ENCODE measurements at places on chromosomes 7 and 10.
A peak's percentile ranks its signal among the peaks of the same experiment; 100 is the strongest.

GRCh38 chr7:50302486-50303334 is 1.8 kb upstream of the IKZF1 start:
- DNase-seq = no peak

DNA sequence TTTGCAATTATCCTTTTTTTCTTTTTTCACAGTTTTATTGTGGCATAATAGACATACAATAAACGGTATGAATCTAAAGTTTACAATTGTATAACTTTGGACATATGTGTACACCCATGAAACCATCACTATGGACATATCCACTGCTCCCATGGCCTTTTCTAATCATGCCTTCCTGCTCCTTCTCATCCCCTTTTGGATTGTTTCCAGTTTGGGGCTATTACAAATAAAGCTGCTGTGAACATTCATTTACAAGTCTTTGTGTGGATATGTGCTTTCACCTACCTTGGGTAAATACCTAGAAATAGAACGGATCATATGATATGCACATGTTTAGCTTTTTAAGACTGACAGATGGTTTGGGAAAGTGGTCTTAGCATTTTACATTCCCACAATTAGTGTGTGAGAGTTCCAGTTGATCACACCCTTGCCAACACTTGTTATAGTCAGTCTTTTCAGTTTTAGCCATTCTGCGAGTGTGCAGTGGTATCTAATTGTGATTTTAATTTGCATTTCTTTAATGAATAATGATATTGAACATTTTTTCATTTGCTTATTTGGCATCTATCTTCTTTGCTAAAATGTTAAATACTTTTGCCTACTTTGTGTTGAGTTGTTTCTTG is 120.9 kb upstream of the KAT6B start:
- no peak for DNase-seq

GRCh38 chr7:128164061-128164954 is 76.8 kb upstream of the LEP start:
- DNase-seq = no peak

DNA sequence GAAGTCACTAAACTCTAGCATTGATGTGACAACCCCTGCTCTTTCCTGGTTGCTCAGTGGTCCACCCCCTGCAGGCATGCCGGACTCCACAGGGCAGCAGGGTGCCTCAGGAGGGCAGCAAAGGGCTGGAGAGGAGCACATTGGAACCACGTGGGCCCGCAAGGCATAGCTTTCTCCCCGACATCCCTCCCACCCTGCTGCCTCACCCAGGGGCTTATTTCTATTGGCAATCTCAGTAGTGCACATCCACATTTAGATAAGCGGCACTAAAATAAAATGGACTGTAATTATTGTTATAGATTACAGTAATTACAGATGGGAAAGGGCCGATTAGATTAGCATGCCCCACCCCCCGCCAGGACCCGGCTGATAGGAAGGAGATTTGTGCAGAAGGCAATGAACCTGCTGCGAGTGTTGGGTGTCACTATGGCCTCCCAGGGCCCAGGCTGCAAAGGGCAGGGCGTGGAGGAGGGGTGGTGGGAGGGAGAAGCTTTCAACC is 580.1 kb downstream of the GRID1 start:
- no peak for DNase-seq

DNA sequence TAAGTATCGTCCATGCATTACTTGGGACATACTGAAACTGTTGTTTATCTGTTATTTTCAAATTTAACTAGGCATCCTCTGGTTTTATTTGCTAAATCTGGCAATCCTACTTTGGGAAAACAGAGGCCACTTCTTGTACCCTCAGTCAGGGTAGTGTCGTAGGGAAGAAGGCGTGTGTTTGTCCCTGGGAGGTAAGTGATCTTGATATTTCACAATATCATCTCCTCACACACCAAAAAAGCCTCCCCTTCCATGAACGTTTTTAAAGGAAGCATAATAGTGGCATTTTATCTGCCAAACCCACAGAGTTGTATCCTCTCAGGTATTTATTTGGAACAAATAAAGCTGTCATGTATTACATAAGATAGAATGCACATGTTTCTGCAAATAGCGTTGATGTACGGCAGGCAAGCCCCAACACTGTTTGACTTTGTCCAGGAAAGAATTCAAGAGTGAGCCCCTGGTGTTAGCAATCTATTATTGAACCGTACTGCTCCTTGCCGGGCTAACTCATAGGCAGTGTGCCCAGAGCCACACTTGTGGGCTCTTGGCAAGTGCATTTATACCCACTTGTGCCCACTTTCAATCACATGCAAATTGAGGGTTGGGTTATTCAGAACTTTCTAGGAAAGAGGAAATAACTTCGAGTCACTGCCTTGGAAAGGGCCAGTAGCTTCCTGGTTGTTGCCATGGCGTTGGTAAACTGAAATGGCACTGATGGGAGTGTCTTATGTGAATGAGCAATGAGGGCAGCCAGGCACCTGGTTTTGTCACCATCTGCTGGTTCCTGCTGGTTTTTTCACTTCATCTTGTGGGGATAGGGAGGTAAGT is 266.0 kb downstream of the USP6NL start:
- DNase-seq = no peak

- peak; percentile 24 for DNase-seq
These were observed 644 bp downstream of the PPP1R35 start for GRCh38 chr7:100435401-100436304.

- DNase-seq = no peak
These were observed 144.5 kb downstream of the PTPRN2 start for GRCh38 chr7:158443014-158443687.

DNA sequence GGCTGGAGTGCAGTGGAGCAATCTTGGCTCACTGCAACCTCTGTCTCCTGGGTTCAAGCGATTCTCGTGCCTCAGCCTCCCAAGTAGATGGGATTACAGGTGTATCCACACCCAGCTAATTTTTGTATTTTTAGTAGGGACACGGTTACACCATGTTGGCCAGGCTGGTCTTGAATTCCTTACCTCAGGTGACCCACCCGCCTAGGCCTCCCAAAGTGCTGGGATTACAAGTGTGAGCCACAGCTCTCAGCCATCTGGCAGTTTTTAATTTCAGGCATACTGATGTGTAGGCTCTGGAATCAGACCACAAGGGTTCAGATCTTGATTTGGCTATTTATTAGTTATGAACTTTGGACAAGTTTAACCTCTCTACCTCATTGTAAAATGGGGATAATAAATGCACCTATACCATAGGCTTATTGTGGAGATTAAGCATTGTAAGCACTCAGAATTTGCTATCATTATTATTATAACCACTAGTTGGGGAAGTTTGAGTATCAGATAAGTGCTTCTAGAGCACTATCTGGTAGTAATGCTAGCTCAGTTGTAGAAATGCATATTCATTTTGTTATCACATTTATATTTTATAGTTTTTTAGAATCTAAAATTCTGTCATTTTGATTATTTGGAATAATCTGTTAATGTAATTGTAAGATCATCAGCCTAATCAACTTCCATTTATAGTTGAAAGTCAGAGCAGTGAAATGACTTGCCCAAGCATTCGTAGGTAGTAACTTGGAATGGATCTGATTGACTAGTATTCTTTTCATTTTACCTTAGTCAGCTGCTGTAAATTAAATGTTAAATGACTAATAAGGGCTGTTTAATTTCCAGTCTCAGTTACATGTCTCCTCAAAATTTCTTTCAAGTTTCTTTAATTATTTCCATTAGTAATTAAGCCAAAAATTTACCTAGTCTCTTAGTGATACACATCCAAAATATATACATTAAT is 22.5 kb downstream of the KMT2E start:
- DNase-seq = no peak

DNA sequence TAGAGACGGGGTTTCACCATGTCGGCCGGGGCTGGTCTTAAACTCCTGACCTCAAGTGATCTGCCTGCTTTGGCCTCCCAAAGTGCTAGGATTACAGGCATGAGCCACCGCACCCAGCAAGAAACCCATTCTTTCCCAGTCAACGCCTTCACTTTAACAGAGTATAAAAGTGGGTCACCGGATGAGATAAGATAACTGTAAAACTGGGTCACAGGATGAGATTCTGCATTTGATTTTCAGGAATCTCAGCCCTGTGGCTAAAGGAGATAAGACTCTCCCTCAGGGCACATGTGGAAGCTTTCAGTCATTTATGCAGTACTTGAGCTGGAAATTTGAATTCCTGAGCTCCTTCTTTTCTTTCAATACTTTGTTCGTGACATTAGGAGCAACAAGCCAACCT is 70.8 kb downstream of the LRRC17 start:
- no peak for DNase-seq

- DNase-seq = no peak
These were observed 50.8 kb downstream of the CH25H start for GRCh38 chr10:89156161-89156835.

GRCh38 chr7:116218051-116218645 is 7.8 kb downstream of the TES start:
- no peak for DNase-seq

DNA sequence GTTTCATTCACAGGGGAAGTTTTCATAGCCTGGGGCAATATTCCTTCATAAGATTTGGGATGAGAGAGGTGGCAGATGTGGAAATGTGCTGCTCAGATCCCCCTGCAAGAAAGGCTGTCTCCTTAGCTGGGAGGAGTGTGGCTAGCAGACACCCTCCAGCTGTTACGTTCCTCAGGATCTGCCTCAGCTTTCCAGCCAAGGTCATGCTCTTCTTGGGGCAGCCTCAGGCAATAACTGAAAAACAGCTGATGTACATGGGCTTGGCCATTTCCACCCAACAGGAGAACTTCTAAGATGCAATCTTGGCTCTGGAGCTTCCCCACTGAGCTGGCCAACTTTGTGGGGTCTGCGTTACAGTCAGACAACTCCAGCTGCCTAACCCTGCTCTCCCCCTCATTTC is 51.3 kb upstream of the SEPTIN7 start:
- no peak for DNase-seq

GRCh38 chr10:26422977-26423376 is 15.2 kb upstream of the APBB1IP start:
- no peak for DNase-seq

DNA sequence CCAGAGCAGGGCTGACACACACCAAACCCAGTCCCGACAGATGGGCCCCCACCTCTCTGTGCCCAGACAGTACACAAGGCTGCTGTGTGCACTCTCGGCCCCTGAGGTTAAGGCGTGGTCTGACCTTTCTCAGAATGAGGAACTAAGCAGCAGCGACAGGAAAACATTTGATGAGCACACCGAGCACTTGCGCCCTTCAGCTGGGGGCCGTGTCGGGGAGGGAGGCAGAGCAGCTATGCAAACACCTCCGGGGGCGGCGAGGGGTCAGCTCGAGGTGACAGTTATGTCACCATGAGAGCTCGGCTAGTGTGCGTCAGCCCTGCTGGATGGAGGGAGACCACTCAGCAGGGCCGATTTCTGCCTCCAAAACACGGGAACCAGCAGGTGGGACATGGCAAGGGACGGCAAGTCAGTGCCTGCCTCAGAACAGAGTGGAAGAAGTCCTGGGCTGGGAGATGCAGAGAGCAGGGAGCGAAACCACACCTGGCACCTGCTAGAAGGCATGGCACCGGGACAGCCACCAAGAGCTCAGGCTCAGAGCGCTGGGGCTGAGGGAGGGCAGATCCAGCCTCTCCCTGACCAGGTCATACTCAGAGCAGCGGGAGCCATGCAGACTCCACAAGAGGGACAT is 57.4 kb downstream of the CHST15 start:
- DNase-seq = peak; percentile 21

- no peak for DNase-seq
These were observed 50.5 kb downstream of the TASOR2 start for GRCh38 chr10:5735119-5735518.

DNA sequence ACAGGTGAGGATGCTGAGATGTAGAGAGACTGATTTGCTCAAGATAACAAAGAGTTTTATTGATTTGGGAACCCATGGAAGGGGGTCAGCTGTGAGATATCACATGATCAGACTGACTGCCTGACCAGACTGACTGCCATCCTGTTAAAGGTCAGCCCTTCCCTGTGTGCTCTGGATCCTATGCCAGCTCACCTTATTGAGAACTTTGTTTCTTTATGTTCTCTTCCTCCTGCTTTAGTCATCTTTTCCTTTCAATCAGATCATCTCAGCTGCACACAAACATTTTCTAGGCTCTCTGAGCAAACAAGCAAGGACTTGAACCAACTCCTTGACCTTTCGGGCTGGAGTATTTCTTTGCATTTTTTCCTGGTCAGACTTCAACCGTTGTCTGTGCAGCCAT is 50.0 kb upstream of the MTPN start:
- DNase-seq = no peak

DNA sequence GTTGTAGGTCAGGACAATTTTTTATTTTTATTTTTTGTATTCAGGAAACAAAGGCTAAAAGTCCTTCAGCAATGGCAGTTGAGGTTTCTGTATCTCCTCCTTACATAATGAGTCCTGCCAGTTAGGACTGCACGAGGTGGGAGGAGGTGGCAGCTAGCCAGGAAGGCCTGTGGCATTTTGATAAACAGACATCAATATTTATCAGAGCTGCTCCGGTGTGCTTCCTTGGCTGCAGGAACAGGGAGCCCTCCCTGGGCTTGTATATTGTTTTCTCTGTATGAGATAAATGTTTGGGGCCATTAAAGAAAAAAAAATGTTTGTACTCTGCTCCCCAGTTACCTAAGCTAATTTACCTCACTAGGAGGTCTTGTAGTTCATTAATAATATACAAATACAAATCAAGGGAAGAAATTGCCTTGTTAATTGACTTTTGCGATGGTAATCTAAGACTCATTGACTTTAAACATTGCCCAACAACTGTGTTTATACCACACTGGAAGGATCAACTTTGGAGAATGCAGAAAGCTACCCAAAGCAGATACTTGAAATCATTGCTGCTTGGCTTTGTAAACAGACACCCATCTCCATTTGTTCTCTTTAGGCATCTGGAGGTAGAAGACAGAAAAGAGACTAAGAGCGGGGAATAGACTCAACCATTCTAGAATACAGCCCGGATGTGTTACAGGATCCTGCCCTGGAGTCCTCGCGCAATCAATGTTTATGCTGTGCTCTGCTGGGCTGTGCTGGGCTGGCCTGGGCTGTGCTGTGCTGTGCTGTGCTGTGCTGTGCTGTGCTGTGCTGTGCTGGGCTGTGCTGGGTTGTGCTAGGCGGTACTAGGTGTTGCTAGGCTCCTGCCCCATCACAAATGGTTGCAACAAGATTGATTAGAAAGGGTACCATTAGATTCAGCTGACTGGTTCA is 36.5 kb upstream of the PDZD8 start:
- no peak for DNase-seq

DNA sequence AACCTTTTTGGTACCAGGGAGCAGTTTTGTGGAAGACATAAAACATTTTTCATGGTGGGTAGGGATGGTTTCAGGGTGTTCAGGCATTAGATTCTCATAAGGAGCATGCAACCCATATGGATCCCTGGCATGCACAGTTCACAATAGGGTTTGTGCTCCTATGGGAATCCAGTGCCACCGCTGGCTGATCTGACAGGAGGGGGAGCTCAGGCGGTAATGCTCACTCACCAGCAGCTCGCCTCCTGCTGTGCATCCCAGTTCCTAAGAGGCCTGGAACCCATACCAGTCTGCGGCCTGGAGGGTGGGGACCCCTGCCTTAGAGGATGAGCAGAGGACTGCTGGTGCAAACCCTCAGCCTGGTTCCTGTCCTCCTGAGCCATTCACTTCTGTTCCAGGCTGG is 561.7 kb downstream of the SDK1 start:
- DNase-seq = no peak

- no peak for DNase-seq
These were observed 46.9 kb downstream of the PRPF18 start for GRCh38 chr10:13633689-13634088.
